ENCODE measurements at places on chromosomes 13 and 19.

DNA sequence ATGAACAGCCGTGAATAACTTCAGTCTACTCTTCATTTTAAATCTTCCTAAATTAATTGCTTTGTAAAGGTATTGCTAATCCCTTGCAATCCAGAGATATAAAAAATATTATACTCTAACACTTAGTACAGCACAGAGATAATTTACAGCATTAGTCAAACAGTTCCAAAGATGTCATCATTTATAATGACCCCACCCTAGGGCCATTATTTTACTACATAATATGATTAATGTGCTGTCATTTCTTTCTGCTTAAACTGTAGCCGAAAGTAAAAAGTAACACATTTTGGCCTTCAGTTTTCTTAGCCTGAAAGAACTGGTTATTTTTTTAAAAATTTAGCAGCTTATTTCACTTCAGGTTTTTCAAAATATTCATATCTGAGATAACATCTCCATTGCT, 256.3 kb upstream of the RFC3 start:
- DNase-seq: no peak

GRCh38 chr19:5567970-5568407, 236 bp upstream of the TINCR start:
- no peak for DNase-seq

DNA sequence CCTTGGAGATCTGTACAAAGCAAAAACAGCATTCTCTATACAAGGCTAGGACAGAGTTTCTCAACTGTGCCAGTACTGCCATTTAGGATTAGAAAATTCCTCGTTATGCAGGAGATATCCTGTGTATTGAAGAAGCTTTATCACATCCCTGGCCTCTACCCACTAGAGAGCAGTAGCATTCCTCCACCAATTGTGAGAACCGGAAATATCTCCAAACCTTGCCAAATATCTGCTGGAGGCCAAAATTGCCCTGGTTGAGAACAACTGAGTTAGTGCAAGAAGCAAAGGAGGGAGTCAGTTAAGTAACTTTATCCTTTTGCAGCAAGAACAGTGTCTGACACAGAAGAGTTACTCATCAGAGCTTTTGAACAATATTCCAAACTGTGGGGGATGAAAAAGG, 16.2 kb upstream of the FREM2 start:
- no peak for DNase-seq

DNA sequence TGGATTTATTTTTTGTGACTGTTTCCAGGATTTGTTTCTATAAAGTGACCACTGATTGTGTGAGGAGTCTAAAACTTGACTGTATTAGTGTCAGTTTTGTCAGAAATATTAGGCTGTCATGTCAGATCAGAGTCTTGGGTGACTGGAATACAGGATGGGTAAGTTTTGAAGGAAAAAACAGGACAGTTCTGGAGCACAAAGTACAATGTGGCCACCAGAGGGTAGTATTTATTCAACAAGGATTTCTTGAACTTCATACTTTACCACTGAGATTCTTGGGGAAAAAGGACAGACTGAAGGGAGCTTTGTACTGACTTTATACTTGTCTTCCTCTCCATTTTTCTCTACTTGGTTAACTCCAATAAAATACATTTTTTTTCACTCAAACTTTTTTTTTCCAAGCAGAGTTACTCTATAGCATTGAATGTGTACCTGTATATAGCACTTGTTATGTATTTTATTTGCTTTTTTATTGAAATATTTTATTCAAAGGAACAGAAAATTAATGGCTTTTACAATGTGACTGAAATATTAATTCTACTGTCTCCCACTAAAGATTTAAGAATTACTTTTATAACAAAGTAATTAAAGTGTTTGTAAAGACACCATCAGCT, 51.1 kb downstream of the LMO7 start:
- no peak for DNase-seq

- DNase-seq: no peak
Observed at GRCh38 chr13:46475541-46475991, 77.4 kb upstream of the LRCH1 start.

DNA sequence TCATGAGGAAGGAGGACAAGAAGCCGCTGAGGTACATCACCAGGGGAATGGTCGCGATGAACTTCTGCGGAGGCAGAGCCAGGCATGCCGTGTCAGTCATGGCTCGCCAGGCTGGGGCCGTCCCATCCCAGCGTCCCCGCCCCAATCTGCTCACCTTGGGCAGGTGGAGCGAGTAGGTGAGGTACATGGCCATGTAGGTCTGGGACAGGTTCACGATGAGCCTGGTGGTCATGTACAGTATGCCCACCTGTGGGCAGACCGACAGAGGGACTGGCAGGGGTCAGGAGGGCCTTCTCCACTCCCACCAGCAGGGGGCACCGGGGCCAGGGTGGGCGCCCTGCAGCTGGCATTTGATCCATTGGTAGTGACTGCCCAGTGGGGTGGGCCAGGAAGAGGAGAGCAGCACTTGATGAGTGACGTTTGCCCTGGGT, 8.3 kb downstream of the TEKTIP1 start:
- DNase-seq: no peak
